ENCODE measurements at places on chromosomes 11 and 22.

GRCh38 chr11:107665018-107665417 lies 46.8 kb downstream of the SLN start:
- no peak for DNase-seq

GRCh38 chr22:49208768-49209252 lies 618.9 kb downstream of the BRD1 start:
- peak; percentile 10 for DNase-seq

GRCh38 chr22:21754523-21754922 lies 18.9 kb upstream of the YPEL1 start:
- peak; percentile 78 for DNase-seq

DNA sequence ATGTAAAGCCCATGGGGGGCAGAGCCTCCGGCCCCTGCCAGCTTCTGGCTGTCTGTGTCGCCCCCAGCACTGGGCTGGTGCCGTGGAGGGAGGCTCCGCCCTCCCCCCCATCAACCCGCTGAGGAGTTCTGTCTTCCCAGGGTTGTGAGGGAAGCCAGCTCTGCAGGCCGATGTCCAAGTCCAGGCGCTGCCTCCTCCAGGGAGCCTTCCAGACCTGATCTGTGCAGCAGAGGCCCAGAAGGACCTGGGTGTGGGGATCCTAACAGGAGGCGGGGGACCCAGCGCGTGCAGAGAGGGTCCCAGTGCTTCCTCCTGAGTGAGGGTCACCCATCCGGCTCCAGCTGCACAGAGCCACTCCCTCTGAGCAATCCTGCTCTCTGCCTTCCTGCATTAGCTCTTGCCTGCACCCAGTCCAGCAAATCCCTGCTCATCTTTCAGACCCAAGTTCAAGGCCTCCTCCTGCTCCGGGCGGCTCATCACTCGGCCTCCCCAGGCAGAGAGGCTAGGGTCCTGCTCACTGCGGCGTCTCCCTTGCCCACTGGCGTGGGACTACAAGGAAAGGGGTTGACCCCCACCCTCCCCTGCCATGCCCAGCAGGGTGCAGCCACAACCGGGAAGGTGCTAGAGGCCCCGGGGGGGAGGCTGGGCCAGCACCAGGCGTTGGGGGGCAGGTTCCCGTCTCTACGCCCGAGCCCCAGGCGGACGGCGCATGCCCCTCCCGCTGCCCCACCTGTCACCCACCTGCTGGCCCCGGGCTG lies 16.4 kb downstream of the PRR33 start:
- no peak for DNase-seq

DNA sequence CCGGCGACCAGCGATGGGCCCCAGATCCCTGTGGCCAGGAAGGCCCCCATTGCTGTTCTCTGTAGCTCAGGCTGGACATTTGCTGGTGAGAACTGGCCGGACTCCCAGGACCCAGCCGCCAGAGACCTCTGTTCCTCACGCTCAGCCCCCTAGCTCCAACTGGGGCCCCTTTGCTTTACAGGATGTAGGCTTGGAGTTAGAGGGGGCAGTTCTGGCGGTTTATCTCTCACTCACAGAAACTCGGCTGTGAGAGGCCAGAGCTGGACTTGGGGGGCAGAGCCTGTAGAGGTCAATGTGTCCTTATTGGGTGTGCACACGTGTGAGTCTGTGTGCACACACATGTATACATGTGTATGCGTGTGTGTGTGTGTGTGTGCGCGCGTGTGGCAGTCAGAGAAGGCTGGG lies 502 bp downstream of the SMIM38 start:
- DNase-seq, result no peak

DNA sequence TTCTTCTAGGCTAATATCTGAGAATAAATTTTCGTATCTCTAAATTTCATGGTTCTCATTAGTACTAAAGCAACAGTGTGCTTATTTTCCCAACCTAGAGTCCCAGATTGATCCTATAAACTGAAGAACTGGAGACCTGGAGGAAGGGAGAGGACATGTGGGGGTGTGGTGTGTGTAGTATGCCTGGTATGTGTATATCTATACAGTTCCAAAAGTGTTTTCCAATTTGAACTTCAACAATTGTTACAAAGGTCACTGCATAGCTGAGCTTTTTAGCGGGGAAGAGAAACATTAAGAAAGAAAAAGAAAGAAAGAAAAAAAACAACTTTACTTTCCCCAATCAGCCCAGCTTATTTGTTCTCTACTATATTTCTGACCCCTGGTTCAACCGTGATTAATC lies 152.1 kb downstream of the SOX6 start:
- no peak for DNase-seq

- no peak for DNase-seq
These were observed 4.7 kb upstream of the NEU3 start for GRCh38 chr11:74984070-74984469.

DNA sequence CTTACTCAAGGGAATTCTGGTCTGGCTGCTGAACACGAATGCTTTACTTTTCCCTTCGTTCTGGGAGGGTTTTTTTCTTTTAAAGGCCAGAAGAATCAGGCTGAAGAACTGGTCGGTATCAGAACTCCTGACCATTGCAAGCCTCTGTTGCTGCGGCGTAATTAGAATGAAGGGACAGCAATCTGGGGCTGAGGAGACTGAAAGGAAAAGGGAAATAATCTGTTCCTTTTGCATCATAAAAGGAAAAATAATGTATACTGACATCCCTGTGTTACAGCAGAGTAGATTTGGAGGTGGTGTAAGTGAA lies 670 bp downstream of the SC5D start:
- DNase-seq, result no peak

GRCh38 chr11:17720796-17721171 lies 1.4 kb downstream of the MYOD1 start:
- no peak for DNase-seq

- no peak for DNase-seq
These were observed 140.8 kb upstream of the ARHGAP20 start for GRCh38 chr11:110852921-110853490.

GRCh38 chr11:112570333-112570732 lies 309.7 kb upstream of the PLET1 start:
- DNase-seq, result no peak

DNA sequence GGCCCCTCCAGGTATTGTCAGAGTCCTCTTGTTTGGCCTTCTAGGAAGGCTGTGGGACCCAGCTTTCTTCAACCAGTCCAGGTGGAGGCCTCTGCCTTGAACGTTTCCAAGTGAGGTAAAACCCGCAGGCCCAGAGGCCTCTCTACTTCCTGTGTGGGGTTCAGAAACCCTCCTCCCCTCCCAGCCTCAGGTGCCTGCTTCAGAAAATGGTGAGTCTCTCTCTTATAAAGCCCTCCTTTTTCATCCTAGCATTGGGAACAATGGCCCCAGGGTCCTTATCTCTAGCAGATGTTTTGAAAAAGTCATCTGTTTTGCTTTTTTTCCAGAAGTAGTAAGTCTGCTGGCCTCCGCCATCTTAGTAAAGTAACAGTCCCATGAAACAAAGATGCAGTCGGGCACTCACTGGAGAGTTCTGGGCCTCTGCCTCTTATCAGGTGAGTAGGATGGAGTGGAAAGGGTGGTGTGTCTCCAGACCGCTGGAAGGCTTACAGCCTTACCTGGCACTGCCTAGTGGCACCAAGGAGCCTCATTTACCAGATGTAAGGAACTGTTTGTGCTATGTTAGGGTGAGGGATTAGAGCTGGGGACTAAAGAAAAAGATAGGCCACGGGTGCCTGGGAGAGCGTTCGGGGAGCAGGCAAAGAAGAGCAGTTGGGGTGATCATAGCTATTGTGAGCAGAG lies at the start of gene CD3E:
Gene CD3E, plus strand, starts transcription at position 163 of the 681 bp plus-strand sequence. Its CDS starts 223 bp downstream, at position 386.
- no peak for DNase-seq

DNA sequence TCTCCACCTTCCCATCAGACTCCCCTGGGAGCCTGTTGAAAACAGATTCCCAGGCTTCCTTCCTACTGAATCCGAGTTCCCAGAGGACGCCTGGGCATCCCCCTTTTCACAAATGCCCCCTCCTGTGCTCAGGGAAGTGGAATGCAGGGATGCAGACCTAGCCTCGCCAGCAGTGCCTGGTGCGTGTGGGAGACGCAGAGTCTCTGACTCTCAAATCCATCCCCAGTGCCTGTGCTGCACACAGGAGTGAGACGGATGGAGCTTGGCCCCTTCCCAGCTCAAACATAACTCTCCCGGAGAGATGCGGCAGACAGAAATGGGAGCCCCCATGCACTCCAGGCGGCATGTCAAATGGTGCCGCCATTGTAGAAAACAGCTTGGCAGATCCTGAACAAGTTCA lies 62.6 kb downstream of the CTTN start:
- DNase-seq, result no peak

DNA sequence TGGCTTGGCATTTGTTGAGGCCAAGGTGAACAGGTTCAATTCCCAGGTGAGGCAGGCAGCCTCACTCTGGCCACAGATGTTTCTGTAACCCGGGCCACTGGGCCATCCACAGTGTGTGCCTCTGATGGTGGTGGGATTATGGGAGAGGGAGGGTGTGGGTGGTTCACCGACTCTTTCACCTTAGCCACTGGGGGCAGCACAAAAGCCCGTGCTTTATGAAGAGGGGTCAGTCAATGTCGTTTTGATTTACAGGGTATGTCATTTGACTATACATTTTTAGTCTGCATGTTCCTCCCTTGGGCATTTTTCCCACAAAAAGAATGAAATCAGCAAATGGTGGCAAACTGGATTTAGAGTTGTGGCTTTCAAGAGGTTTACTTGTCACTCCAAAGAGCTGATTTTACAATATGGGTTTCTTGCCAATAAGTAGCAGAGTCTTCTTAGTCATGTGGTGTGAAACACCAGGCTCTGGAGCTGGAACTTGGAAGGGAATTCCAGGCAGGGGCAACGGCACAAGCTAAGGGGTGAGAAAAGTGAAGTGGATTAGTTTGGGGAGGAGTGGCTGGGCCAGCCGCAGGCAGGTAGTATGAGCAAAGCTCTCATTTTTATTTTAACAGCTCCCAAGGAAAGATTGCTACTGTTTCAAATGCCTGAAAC lies 217.8 kb upstream of the ZBED5 start:
- no peak for DNase-seq

- peak; percentile 86 for DNase-seq
These were observed 22.1 kb upstream of the RRAS2 start for GRCh38 chr11:14380947-14381561.

GRCh38 chr11:14905104-14906033 lies 13.3 kb upstream of the CYP2R1 start:
- DNase-seq, result peak; percentile 22

- DNase-seq, result no peak
These were observed 146.1 kb downstream of the OR4C45 start for GRCh38 chr11:50178737-50179136.

DNA sequence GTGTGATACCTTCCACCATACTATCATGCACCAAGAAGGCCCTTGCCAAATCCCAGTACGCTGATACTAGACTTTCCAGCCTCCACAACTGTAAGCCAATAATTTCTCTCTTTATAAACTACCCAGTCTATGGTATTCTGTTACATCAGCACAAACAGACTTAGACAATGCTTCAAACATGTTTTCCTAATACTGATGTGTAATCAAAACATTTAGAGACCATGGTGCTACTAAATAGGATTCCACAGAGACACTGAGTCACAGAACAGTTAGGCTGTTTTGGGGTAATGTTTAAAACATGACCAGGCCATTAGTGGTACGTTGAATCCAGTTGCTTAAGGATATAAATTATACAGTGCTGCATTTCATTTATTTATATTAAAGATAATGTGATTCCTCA lies 103.7 kb downstream of the PICALM start:
- DNase-seq, result no peak

DNA sequence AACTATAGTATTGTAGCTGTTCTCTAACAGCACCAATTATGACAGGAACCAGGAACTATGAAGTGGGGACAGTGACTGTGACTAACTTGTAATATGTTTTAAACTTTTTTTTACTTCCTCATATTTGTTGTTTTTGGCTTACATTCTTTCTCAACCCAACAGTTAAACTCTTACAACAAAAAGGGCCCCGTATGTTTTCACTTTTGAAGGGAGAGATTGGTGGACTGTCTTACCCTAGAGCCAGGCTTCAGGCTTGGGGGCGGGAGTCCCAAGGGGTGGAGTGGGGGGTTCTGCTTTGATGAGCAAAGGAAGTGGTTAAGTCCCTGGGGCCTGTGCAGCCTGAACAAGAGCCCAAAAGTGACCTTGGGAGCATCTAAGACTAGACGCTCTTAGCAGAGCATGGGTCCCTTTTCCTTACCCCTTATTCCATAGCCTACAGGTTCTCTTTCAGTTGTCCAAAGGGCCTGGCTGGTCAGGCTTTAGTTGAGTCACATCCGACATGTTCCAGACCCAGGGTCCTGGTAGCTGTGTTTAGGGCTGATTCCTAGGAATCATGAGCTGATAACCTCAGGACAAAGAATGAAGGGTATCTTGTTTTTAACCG lies 38.8 kb downstream of the STIM1 start:
- DNase-seq, result no peak

- DNase-seq, result no peak
These were observed 33.4 kb upstream of the VPREB1 start for GRCh38 chr22:22210889-22211833.

Data from head of caudate nucleus (tissue), 42 donors.